ENCODE measurements at places on chromosomes 12 and 14.

DNA sequence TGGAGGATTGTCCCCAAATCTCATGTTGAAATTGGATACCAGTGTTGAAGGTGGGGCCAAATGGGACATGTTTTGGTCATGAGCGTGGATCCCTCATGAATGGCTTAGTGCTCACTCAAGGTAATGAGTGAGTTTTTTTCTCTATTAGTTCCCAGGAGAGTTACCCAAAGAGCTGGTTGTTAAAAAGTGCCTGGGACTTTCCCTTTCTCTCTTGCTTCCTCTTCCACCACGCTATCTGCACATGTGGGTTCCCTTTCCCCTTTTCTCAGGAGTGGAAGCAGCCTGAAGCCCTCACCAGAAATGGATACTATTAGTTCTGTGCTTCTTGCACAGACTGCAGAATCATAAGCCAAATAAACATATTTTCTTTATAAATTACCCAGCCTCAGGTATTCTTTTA is 465.4 kb downstream of the FSCB start:
- no peak for DNase-seq

- no peak for DNase-seq
Observed at GRCh38 chr12:84805474-84805858, 107.1 kb downstream of the SLC6A15 start.

DNA sequence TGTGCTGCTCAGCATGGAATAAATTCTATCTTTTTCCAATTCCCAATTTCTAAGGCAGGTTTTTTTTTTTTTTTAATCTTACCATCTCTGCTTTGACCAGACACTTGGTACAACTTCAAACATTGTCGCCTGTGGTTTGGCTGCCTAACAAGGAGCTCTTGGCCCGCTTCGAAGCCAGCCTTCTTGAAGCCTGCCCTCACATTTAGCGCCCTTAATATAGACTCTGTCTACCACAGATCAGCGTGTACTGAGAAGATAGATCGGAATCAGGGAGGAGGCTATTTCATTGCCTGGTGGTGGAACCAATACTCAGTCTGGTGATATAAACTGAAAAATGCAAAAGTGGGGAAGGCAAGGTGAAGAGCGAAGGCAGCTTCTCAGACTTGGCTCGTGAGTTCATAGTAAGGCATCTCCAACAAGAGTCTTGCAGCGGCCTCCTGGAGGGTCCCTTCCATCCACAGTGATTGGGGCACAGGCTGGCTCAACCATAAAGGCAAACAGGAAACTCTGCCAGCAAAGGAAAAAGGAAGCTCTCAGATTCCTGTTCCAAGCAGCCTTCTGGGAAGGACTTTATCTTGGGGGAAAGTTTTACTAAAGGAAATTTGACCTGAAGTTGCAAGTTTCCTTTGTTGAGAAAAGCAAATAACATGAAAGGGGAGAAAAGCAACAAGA is 103.2 kb upstream of the BCL2L14 start:
- DNase-seq, result no peak

DNA sequence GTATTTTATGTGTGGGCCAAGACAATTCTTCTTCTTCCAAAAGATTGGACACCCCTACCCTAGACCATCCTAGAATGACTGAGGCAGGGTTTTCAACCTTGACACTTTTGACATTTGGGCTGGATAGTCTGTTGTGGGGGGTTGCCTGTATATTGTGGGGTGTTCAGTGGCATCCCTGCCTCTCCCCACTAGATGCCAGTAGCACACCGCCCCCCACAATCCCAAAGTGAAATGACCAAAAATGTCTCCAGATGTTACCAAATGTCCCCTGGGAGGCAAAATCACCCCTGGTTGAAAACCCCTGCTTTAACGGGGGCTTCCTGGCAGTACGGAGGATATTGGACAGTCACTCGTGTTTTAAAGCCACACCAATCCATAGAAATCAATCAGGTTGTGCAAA is 219.6 kb downstream of the PHETA1 start:
- DNase-seq, result no peak

- peak; percentile 26 for DNase-seq
Observed at GRCh38 chr12:24742378-24742777, 206.5 kb downstream of the BCAT1 start.

DNA sequence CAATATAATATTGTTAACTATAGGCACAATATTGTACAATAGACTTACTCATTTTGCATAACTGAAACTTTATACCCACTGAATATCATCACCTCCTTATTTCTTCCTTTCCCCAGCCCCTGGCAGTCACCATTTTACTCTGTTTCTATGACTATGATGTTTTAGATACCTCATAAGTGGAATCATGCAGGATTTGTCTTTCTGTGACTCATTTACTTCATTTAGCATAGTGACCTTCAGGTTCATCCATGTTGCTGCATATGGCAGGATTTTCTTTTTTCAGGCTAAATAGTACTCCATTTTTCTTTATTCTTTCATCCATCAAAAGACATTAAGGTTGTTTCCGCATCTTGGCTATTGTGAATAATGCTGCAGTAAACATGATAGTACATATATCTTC is 18.9 kb downstream of the USP15 start:
- no peak for DNase-seq

DNA sequence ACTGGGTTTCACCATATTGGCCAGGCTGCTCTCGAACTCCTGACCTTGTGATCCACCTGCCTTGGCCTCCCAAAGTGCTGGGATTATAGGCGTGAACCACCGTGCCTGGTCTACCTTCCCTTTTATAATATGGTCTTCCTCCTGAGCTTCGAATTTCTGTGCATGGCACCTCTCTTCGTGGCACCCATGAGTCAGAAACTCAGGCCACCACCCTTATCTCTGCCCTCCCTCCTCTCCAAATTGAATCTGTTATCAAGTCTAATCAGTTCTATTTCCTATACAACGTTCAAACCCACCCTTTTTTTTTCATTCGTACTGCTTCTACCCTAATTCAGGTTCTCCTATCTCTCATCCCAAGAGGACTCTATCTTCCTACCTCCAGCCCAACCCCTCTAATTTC is 5.0 kb upstream of the TINF2 start:
- no peak for DNase-seq

DNA sequence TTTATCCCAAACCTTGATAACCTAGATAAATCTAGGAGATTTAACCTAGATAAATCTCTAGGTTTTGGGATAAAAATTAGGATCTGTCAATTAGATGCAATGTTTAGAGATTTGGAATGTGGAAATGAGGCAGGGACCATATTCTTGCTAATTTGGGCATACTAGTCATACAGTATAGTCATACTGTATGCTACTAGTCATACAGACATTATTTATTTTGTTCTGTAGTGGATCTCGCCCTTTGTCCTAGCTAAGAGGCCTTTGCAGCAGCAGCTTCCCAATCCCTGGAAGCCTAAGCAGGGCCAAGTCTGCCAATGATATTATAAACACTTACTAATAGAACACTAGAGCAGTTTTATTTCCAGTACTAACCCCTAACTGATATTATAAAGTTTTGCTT is 136.4 kb downstream of the CEP128 start:
- DNase-seq, result no peak

DNA sequence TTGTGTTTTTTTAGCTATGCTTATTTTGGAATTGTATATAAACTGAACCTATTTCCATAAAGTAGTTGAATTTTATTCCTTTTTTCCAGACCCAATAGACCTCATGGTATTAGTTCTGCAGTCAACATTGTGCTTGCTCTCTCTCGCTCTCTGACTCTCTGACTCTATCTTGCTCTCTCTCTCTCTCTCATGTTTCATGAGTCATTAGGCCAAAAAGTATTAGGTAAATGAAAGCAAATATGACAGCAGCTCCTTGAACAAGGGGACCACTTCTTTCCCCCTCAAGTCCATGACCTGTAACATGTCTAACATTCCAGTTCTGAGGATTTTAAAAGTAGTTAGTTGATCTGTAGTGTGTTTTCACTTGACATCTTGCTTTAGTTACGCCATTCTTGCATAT is 14.0 kb upstream of the C12orf71 start:
- DNase-seq, result no peak

DNA sequence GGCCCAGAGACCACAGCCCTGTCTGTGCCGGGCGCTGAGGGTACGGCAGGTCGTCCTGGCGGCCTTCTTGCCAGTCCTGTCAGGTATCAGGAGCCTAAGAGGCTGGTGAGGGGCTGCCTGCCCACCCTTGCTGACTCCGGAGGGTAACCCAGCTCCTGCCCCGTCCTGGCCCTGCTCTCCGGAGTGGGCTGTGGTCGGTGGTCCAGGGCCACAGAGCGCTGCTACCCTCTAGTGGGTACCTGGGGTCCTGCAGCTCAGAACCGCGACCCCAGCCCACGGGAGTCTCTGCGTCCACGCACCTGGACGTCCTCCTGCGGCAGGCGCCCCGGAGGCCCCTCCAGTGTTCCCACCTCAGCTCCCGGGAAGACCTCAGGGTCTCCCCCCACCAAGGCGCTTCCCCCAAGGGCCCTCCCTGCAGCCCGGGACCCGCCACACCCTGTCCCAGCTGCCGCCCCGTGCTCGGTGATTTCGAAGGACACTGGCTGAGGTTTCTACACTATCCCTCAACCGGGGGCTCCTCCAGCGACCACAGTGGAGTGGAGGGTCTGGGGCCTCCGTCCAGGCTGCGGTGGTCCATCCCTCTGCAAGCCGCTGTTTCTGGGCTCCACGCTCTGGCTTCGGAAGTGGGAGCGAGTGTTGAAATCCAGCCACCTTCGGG is 75.9 kb upstream of the FBRSL1 start:
- DNase-seq, result no peak

DNA sequence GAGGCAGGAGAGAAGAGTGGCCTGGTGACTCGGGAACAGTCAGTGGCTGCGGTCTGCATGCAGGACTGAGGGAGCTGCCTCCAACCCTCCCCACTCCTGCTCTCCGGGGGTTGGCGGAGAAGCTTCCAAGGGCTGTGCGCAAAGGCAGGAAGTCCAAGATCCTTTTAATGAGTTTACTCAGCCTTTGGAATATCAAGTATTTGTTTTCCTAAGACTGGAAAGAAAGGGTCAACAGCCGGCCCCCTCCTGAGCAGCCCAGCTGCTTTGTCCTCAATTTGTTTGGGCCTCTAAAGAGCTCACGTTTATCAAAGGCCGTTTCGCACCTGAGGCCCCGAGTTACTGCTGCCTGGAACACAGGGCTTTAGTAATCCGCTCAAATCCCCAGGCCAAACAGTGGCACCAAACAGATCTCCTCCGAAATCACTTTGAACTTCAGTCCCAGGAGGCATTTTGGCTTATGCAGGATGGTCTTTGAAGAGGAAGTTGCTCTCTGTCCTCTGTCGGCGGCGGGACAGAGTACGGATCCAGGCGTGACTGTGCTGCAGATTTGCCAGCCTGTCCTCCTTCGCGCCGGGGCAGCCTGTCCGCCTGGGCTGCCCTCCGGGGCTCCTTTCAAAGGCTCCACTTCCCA is 117.2 kb upstream of the FZD10 start:
- DNase-seq, result no peak

DNA sequence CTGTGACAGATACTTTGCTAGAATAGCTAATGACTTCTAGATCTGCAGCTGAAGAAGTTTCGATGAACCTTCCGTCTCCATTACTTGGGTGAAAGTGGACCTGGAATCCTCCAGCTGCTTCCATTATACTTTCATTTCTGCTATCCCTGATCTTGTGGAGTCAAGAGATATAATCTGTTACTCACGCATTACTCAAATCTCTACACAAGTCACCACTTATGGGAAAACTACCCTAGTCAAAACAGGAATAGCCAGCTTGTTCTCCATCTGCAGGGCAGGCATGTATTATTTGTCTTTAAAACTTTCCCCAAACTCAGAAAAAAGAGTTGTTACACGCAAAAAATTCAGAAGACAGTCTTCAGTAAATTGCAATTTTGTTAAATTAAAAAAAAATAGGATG is 2.8 kb upstream of the KTN1 start:
- DNase-seq, result no peak

DNA sequence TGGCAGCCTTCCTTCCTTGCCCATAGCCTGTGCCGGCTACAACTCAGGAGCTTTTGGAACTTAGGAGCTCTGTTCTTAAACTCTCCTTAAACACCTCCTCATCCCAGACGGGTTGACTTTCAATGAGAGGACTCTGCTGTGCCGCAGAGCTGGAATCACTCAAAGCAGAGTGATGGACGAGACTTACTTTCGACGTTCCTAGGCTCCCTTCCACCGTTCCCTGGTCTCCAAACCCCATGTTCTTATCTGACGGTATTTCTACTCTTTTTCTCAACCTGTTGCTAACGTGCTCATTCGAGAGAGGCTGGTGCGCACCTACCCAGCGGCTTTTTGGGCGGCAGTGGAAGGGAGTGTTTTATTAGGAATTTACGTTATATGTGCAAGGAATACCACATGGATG is 232.7 kb downstream of the CACNA1C start:
- DNase-seq, result no peak

GRCh38 chr12:130742716-130743115 is 26.6 kb upstream of the RIMBP2 start:
- DNase-seq, result no peak

DNA sequence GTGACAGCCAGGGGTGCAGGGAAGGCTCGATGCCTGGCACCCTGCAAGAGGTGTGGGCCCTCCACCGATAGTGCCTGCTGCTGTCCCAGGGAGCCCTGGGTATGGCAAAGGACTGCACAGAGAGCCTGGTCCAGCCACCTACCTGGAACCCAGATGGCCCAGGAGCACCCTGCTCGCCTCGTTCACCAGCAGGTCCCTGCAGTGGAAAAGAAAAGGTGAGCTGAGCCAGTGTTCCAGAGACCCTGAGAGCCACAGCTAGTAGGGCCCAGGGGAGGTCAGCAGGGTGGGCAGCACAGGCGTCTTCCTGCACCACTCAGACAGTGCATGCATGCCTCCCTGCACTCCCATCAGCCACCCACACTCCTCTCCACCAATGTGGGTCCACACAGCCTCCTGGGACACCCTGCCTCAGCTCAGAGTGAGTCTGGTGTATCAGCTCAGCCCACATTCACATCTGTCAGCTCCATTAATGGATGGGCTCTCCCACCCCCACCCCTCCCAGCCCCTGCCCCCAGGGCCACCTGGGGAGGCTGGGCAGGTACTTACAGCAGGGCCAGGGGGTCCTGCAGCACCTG is 20.2 kb downstream of the TMEM106C start:
- DNase-seq, result no peak

GRCh38 chr12:101779626-101780025 is 40.4 kb upstream of the SYCP3 start:
- DNase-seq, result no peak

DNA sequence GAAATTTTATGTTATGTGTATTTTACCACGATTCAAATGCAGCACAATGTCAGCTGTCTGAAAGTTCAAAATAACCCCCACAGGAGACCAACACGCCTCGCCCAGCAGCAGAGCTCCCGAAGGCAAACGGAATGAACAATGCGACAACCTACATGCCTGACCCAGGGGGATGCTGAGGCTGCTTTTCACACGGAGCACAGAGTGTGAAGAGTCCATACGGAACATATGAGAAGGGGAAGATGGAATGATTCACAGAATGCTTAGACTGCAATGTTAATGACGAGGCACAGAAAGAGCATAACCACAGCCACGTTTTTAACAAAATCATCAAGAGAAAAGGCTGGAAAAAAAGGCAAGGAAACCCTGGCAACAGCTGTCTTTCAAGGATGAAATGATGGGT is 22.6 kb downstream of the ZFYVE21 start:
- no peak for DNase-seq

DNA sequence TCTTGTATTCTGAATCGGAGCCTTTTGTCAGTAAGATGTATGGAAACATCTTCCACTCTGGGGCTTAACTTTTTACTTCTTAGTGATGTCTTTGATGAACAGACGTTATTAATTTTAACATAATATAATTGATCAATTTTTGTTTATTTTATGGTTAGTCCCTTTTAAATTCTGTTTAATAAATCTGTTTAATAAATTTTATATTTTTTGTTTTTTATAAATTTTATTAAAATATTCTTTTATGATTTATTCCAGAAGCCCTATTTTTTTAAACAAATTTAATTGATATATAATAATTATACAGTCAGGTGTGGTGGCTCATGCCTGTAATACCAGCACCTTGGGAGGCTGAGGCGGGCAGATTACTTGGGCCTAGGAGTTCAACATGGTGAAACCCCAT is 235.1 kb downstream of the AEBP2 start:
- DNase-seq, result no peak
